ENCODE measurements at places on chromosomes 6 and 20.

- DNase-seq: no peak
Measured at GRCh38 chr6:21971541-21971940, 325.3 kb downstream of the PRL start.

GRCh38 chr20:32779500-32780211 lies 17.5 kb downstream of the DNMT3B start:
- DNase-seq: no peak

DNA sequence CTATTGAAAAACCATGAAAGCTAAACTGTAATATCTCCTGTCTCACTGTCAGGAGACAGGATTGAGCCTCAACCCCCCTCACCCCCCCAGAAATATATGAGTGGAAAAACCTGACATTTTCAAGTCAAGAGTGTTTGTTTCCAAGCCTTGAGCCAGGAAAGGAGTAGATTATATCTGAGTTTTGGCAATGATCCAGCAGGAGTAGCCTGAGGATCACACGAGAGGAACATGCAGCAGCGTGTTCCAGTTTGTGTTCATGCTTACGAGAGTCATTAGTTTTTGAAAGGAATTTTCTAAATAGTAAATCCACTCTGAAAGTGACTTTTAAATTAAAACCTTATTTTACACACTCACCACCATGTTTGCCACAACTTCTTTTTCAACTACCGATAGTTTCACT lies 15.8 kb downstream of the IL22RA2 start:
- no peak for DNase-seq

GRCh38 chr20:3358676-3359340 lies 48.7 kb downstream of the DNAAF9 start:
- DNase-seq: no peak

GRCh38 chr20:41037179-41037578 lies 8.6 kb downstream of the TOP1 start:
- DNase-seq: no peak

- DNase-seq: no peak
Measured at GRCh38 chr20:52804497-52805295, 167.5 kb upstream of the TSHZ2 start.

GRCh38 chr20:37007898-37008649 lies 56.6 kb upstream of the SAMHD1 start:
- DNase-seq: no peak

DNA sequence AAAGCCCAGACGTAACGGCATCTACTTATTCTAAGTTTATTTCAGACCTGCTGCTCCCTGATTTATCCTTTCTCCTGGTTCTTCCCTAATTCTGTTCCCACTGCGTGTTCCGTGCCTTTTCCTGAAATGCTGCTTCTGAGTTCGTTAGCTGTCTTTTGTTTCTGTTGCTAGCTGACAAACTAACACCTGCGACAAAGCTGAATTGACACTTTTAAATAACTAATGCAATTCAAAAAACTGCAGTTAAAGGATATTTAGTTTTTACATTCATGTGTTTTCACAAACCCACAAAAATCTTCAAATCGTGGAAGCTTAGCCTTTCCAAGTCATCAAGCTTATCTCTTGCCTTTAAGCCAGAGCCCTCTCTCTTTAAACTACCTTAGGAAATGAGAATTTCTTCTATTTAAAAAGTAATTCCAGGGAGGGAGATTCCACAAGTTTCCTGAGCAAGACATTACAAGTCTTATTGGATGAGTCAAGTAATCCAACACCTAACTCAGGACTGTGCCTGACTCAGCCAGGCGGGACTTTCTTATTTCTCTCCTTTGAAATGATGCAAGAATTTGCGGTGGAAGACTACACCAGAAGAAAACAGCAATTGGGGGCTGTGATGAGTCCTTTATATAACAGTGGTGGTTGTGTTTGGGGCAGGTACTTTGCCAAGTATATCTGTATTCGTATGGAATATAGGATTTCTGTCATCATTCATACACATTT lies 6.3 kb downstream of the ADTRP start:
- DNase-seq: no peak
